Globus pallidus (tissue), 1 donor: ENCODE measurements at places on chromosomes 7 and 10.
A peak's percentile ranks its signal among the peaks of the same experiment; 100 is the strongest.

GRCh38 chr7:14305233-14305866 is 315.9 kb upstream of the ETV1 start:
- DNase-seq, result no peak

GRCh38 chr7:130887182-130887956 is 153.4 kb upstream of the KLF14 start:
- DNase-seq, result no peak

GRCh38 chr10:34109952-34110702 is 705.0 kb downstream of the PARD3 start:
- DNase-seq, result no peak

- DNase-seq, result no peak
Observed at GRCh38 chr10:46527241-46527811, 29.1 kb downstream of the GPRIN2 start.

DNA sequence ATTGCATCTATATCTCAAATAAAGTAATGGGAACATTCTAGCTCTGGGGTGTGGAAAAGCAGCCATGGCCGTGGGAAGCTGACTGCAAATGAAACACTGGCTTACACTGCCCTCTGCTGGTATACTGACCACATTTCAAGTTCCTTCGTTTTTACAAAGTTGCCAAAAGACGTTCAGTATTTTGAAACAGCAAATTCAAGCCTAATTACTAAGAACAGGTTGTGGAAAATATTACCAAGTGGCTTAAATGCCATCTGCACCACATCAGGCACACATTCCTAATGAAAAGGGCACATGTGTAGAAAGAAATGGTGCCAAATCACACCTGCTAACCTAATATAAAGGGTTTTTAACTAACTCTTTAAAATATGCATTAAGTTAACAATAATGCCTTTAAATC is 83.9 kb downstream of the JAZF1 start:
- peak; percentile 65 for DNase-seq

DNA sequence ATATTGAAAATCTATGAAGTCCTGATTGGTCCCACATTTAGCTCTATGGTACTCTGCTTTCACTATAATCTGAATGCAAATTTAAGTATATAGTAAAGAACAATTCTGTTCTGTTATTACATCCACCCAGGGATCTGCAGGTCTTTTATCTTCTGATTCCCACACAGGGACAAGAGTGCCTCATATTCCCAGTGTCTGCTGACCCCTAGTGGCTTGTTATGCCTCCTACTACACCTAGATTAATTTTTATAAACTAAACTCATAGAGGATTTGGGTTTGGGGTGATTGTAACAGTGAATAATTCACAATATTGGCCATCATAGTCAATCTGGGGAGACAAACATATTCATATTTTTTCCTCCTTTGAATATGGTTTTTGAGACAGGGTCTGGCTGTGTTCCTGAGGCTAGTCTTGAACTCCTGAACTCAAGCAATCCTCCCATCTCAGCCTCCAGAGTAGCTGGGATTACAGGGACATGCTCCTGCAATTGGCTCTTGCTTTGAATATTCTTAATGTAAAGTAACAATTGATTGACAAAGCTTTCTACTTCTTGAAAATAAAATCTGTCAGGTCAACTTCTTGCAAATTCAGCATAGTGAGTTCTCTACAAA is 282.1 kb downstream of the KCND2 start:
- peak; percentile 34 for DNase-seq

DNA sequence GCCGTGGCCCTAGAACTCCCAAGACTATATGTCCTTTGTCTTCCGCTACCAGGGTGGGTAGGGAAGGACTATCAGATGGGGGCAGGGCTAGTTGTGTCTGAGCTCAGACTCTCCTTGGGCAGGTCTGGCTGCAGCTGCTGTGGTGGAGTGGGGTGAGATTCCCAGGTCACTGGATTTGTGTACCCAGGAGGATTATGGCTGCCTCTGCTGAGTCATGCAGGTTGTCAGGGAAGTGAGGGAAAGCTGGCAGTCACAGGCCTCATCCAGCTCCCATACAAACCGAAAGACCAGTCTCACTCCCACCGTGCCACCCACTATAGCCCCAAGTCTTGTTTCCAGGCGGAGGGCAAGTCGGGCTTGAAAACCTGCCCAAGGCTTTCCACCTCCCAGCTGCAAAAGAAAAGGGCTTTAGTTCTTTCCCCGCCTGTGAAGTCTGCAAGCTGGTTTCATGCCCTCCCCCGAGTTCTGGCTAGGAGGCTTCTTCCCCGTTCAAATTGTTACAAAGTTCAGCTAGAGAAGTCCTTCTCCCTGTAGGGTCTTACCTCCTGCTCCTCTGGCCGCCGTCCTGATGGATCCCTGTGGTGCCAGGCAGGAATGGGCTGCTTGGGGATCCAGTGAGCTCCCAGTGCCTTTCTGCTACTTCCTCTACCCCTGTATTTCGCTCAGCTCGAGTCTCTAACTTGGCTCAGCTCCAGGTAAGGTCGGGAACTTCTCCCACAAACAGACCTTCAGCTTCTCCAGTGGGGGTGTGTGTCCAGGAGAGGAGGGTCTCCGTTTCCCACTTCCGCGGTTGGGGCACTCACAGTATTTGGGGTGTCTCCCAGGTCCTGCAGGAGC is 106.8 kb upstream of the FGL2 start:
- DNase-seq, result no peak

DNA sequence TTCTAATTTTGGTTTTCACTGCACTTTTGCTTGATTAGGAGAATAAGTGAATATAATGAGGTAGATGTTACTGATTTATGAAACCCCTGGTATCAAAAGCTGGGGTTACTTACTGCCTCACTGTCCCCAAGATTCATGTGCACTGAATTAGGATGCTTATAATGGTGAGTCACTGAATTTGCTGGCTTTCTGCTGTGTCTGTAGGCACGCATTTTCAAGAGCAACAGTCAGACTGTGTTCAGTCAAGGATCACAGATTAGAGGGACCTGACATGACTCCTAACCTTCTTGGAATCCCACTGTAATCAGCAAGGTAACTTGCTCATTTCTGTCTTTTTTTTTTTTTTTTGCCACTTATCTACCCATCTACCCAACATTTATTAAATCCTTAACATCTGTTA is 59.7 kb downstream of the GPR85 start:
- no peak for DNase-seq

DNA sequence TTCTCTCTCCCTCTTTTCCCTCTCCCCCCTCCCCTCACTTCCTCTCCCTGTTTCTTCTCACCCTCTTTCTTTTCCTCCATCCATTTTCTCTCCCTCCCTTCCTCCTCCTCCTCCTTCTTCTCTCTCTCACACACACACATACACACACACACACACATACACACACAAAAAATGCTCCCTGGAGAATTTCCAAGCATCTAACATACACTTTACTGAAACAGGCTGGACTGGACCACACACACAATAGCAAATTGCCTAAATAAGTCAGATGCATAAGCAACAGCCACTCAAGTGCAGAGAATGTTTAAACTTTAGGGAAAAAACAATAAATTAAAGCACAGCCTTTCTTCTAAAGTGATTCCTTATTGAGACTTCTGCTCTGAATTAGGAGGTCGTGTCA is 267.7 kb downstream of the FGFR2 start:
- no peak for DNase-seq
